Esophagus (tissue), 2 donors: ENCODE measurements at places on chromosomes 5 and 9. TPM values are rescaled to one million over a fixed set of nuclear protein-coding genes. Genes with fewer than 3 reads are reported as not detected.

Gene PCDHGA12
- polyA plus RNA-seq: 0.34 TPM

Gene FOXE1
- polyA plus RNA-seq: 6.5 TPM

Gene PKD2L2
- polyA plus RNA-seq: 0.02 TPM

Gene SNX30
- 3.1 TPM for polyA plus RNA-seq
